ENCODE measurements at places on chromosomes 6 and 20. TPM values are rescaled to one million over a fixed set of nuclear protein-coding genes. Genes with fewer than 3 reads are reported as not detected.

SNAP25 gene
- 5.6 TPM for total RNA-seq

MAP1LC3A gene
- total RNA-seq, result 71.5 TPM

ZNF76 gene
- total RNA-seq, result 39.0 TPM

- DNase-seq, result no peak
These were observed 35.3 kb downstream of the BEND3 start for GRCh38 chr6:107080036-107080435.

DNA sequence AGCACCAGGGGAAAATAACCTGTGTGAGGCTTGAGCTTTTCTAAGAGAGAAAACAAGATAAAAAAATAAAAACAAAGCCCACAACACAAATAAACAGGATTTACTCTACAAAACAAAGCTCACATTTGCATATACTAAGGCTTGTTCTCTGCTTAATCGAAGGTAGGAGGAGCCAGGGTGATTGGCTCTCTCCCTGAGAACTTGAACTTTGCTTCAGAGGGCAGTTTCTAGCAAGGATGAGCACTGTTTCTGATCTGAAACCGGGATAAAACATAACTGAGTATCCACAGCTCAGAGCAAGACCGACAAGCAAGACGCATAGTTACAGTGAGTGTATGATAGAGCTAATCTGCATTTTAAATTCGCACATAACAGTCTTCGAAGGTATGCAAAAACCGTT is 200.6 kb downstream of the PRKN start:
- DNase-seq, result no peak

- DNase-seq, result no peak
These were observed at the start of gene HLA-DOB for GRCh38 chr6:32816746-32817204. Gene HLA-DOB, minus strand, starts transcription at chr6:32817002. Its CDS starts 51 bp downstream, at chr6:32816951.

DNA sequence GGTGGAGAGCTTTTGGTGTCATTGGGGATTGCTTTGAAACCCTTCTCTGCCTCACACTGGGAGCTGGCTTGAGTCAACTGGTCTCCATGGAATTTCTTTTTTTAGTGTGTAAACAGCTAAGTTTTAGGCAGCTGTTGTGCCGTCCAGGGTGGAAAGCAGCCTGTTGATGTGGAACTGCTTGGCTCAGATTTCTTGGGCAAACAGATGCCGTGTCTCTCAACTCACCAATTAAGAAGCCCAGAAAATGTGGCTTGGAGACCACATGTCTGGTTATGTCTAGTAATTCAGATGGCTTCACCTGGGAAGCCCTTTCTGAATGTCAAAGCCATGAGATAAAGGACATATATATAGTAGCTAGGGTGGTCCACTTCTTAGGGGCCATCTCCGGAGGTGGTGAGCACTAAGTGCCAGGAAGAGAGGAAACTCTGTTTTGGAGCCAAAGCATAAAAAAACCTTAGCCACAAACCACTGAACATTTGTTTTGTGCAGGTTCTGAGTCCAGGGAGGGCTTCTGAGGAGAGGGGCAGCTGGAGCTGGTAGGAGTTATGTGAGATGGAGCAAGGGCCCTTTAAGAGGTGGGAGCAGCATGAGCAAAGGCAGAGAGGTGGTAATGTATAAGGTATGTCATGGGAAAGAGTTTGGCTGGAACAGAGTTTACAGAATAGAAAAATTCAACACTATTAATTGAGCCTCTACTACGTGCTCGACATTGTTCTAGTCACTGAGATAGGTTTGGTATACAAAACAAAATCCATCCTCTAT is 31.2 kb downstream of the SRSF3 start:
- DNase-seq, result no peak

- DNase-seq, result no peak
These were observed 12.5 kb downstream of the VSTM2L start for GRCh38 chr20:37915434-37915787.

GRCh38 chr6:33443619-33444504 is 10.5 kb upstream of the ZBTB9 start:
- DNase-seq, result no peak

DNA sequence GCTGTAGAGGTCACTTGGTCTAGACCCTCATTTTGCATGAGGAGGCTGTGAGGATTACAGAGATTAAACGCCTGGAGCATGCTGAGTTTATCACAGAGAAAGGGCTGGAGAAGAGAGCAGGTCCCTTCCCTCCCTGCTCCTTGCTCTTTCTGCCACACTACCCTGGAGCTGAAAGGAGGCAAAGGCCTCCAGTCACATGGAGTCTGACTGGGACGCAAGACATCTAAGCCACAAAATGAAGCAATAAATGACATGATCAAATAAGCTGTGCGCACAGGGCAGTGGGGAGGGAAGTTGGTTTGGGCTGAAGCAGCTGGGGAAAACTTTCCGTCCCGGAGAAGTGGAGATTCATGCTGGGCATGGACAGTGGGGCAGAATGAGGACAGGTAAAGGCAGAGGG is 33.3 kb downstream of the ATXN1 start:
- no peak for DNase-seq

Measured in vagina (tissue), 2 donors.